ENCODE measurements at places on chromosomes 4 and X.

DNA sequence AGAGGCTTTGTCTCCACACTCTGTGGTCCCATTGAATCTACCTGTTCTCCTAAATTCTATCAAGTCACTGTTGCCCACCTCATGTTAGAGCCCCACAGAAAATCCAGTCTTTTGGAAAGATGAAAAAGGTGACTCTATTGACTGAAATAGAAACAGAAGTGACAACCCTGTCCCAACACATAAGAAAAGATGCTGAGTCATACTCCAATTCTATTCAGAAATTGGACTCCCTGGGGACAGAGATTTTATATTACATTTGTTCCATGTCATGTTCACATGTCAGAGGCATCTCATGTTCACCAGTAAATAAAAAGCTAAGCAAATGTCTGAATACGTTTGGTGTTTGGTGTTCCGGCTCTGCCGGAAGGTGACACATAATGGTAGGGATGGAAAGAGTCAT is 2.9 kb upstream of the GRPR start:
- DNase-seq: no peak

DNA sequence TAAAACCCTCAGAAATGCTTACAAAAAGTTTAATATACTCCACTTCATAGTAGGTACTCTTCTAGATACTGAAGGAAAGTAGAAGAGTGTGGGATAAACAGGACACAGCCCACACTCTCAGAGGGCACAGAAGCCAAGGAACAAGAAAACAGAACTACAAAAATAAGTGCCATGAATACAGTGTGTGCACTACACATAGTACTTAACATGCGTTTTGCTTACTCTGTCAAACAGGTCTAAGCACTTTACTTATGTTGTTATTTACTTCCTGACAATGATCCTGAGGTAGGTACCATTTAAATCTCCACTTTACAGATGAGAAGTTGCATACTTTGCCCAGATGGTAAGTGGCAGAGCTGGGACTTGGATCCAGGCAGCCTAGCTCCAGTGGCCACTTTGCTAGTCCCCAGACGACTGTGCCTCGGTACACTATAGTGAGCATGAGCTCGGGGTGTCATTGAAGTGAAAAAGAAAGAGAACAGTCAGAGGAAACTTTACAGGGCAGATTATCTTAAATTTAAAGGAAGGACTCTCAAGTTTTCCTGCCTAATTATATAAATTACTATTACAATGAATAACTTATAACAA is 120.3 kb downstream of the BANK1 start:
- DNase-seq: no peak

DNA sequence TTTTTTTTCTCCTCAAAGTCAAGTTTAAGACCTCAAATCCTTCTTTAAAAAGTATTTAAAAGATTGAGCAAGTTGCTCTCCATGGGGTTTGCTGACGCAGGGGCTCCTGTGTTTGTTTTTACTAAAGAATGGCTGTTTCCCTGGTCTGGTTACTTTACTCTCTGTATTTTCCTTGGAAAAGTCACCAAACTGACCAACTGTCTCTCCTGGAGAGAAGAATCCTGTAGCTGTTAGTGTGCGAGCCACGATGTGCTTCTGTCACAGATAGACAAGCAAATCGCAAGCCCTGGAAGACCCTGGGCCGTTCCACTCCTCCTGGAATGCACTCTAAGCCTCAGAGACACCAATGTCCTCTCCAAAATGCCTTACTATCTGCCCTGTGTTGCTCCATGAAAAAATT is 212.1 kb downstream of the CHIC2 start:
- peak; percentile 70 for DNase-seq

GRCh38 chrX:65871671-65872311 is 168.1 kb downstream of the VSIG4 start:
- DNase-seq: no peak

DNA sequence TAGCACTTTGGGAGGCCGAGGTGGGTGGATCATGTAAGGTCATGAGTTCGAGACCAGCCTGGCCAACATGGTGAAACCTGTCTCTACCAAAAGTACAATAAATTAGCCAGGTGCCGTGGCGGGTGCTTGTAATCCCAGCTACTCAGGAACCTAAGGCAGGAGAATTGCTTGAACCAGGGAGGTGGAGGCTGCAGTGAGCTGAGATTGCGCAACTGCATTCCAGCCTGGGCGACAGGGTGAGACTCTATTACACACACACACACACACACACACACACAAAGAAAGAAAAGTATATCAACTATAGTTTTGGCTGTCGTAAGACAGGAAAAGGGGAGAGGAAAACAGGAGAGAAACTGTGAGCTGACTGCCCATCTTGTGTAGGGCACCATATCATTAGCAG is 171.7 kb downstream of the ADAMTS3 start:
- peak; percentile 40 for DNase-seq

DNA sequence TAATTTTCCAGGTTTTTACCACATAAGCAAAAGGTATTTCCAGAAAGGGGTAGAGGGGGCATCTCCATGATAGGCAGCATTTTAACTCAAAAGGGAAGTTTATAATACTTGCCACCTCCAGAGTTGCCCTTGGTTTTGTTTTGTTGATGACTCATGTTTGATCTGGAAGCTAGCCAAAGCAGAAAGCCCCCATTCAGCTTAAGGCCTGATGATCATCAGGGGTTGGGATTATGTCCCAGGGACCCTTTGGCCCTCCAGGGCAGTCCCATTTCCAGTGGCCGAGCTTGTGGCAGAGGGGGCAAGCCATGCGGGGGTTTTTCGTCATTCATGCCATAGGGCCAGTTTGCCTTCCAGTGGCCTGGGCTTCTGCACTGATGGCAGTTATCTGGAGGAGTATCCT is 143.0 kb upstream of the PLAC1 start:
- peak; percentile 21 for DNase-seq

DNA sequence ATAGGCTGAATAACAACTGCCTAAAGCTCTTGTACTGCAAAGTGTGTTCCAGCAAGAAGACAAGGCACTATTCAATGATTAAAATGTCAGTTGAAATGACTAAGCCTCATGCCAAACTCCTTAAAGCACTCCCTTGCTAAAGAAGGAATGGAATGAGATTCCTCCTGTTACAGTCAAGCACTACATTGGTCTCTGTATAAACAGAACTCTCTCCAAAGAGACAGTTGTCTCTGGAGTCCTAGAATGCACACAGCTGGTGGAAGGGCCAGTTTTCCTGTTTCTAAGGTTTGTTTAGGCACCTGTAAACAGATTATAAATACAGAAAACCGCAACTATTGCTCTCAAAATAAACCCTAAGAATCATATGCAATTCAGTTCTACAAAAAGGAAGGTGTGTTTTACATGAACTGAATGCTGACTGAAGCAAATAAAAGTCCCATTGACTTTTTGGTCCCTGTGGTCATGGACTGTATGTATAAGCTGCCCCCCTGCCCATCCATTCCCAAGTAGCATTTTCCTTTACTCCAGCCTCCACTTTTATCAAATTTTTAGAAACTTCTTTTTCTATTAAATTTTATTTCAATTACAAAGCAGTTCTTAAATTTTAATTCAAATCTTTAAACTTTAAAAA is 47.0 kb downstream of the FAT1 start:
- DNase-seq: peak; percentile 92

DNA sequence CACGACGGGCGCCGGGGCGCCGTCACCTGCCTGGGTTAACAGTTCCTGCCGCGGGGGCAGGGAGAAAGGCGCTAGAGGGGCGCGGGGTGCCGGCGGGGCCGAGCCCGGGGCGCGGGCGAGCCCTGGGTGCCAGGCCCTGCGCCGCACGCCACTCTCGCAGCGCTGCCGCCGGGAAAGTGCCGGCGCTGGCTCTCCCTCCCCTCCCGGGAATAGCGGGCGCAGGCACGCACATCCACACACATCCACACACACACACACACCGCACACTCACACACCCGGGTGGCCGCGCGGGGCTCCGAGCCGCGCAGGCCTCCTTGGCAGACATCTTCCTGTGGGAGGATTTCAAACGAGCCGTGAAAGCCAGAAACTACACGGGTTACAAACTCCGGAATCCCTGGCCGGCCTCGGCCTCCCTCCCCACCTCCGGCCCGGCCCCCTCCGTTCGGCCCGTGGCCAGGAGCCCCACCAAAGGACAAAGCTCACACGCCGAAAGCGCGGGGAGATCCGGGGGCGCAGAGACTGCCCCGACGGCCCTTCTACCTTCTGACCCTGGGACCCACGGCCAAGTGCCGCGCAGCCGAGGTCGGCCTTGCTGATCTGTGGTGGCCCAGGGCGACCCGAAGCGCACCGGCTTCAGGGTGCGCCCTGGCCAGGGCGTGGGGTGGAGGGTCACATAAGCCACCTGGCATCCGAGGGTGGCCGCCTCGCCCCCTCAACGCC is 92.3 kb downstream of the BCOR start:
- DNase-seq: no peak

DNA sequence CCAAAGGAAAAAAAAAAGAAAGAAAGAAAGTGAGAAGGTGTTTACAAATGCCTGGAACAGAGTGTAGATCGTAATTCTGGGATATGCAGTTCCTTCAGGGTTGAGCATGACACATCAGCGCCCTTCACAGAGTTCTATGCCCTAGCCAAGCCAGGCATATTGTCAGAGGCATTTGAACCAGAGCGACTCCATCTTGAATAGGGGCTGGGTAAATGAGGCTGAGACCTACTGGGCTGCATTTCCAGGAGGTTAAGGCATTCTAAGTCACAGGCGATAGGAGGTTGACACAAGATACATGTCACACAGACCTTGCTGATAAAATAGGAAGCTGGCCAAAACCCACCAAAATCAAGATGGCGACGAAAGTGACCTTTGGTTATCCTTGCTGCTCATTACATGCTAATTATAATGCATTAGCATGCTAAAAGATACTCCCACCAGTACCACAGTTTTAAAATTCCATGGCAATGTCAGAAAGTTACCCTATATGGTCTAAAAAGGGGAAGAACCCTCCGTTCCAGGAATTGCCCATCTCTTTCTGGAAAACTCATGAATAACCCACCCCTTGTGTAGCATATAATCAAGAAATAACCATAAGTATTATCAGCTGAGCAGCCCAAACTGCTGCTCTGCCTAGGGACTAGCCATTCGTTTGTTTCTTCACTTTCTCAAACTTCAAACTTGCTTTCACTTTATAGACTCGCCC is 23.5 kb upstream of the LRBA start:
- no peak for DNase-seq

DNA sequence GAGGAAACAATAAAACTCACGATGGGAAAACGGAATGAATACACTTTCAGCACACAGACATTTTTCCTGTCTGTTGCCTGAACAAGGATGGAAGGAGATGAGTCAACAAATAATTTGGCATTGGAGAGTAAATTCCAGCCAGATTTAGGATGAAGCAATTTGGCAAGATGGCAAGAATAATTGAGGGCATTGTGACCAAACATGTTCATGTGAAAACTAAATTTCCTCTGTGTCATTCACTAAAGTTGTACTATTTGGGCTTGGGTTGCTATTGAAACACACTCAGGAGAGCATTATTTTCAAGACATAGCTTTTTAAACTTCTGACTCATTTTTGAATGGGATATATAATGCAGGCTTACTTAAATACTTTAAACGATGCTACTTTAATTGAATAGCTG is 1614.4 kb downstream of the PCDH19 start:
- peak; percentile 60 for DNase-seq

- DNase-seq: no peak
Measured at GRCh38 chr4:121189326-121190215, 25.4 kb upstream of the TNIP3 start.

- DNase-seq: peak; percentile 36
Measured at GRCh38 chr4:99248714-99249113, 29.7 kb upstream of the ADH6 start.

DNA sequence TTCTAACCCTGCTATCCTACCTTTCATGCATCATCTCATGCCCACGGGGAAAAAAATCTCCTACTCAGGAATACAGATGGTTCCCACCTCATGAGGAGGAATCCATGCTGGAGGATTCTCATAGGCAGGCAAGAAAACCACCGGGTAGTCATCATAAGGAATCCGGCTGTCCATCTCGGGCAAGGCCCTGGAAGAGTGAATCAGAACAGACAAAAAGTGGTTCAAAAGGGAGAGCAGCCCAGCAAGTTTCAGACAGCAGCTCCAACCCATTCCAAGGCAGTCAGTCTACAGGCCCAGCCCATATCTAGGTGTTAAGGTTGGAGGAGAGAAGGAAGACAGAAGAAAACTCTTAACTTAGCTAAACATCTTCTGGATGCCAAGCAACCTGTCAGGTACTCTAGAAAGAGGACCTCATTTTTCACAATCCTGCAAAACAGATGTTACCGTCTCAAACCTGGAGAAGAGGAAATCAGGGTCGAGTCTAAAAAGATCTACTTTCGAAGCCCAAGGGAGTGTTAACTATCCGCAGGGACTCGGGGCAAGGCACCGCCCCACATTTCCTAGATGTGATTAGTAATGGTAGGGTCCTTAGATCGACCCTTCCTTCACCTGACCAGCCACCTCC is 447 bp downstream of the PDZD11 start:
- no peak for DNase-seq

- no peak for DNase-seq
Measured at GRCh38 chr4:173227756-173228155, 59.1 kb downstream of the GALNT7 start.

DNA sequence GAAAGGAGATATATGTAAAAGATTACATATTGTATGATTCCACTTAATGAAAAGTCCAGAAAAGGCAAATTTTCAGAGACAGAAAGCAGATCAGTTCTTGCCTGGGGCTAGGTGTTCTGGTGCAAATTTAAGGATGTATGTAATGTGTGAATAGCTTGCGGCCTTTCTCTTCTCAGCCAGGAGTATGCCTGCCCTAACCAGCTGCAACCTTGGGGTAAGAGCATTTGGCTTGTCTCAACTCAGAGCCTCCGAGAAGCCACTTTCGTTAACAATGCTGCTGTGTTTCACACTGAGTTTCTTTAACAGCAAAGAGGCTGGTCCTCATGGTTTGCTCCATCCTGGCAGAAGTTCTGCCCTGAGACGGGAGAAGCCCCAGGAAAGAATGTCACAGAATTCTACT is 102.7 kb downstream of the SPCS3 start:
- DNase-seq: no peak

DNA sequence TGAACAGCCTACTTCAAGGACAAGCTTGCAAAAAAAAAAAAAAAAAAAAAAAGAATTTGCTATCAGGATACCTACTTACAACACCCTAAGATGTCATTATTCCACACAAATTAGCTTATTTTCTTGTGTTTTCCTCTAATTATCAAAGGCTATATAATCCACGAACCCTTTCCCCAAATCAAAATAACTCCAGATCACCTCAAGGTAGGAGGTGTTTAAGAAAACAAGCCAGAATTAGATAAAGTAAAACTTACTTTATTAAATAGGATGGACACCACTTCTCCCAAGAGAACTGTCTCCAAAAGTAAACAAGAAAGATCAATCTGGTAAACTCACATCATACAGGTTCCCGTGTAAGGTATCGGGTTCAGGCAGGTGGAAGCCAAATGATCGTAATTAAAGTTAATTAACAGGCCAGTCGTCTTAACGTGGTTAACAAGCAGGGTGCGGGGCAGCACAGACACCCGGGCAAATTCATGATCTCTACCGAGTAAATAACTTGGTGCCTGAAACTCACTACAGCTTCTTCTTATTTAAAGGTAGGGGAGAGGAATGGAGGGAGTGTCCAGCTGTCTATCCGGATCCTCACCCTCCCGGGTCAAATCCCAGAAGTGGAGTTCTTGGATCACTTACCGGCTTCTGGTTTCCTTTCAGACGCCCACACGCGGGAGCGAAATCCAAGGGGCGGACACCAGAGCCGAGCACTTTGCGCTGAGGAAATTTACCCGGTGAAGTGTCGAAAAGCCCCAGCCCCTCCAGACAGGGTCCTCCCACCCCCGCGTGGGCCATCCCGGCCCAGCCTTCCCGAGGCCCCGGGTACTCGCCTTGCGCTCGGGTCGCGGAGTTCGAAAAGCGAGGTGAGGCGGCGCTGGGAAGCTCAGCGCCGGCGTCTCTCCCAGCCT is 708 bp downstream of the ARAP2 start:
- DNase-seq: no peak
